ENCODE measurements at places on chromosomes 11 and 22. TPM values are rescaled to one million over a fixed set of nuclear protein-coding genes. Genes with fewer than 3 reads are reported as not detected.

KRTAP5-2 gene
- polyA plus RNA-seq: not detected

APOA5 gene
- 4.7 TPM for polyA plus RNA-seq

CD248 gene
- polyA plus RNA-seq: 55.8 TPM

CST6 gene
- 0.84 TPM for polyA plus RNA-seq

SLC22A9 gene
- polyA plus RNA-seq: not detected

UPK3A gene
- not detected for polyA plus RNA-seq

OR5P2 gene
- not detected for polyA plus RNA-seq

SLC25A22 gene
- polyA plus RNA-seq: 11.1 TPM

NAV2 gene
- polyA plus RNA-seq: 5.1 TPM

WBP2NL gene
- 0.18 TPM for polyA plus RNA-seq

RGL4 gene
- polyA plus RNA-seq: 9.5 TPM

CRYBB2 gene
- polyA plus RNA-seq: 1.0 TPM

NTM gene
- 1.6 TPM for polyA plus RNA-seq

KRTAP5-9 gene
- not detected for polyA plus RNA-seq

BEST1 gene
- polyA plus RNA-seq: 3.0 TPM

TRIM51 gene
- polyA plus RNA-seq: not detected
